ENCODE measurements at places on chromosomes 6 and 20.

DNA sequence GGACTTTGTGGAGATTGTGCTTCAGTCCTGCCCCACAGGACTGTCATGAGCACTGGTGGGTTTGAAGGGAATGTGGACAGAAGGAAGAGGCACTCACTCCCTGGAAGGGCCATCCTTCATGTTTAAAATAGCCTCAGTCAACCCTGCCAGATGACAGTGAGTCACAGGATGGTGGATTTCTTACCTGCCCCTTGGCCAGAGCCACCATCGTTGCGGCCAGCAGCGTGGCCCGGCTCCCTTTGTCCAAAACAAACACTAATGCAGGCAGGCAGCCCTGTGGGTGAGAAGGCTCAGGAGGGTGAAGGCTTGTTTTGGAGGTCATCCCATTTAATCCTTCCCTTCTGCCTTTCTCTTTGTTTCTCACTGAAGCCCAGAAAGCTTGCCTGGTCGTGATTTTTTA is 422.7 kb downstream of the CD83 start:
- DNase-seq: no peak

DNA sequence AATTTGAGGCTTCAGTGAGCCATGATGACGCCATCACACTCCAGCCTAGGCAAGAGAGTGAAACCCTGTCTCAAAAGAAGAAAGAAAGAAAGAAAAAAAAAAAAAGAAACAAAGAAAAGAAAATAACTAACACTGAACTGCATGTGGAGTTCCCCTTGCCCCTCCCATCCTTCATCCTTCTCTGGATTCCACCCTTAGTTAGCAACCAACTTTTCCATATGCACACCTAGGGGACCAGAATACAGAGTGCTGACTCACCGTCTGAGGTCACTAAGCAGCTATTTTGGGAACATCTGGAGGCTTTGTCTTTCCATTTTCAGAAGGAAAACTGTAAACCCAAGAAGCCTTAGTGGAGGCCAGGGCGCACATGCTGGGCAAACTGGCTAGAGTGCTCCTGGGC is 257.4 kb downstream of the MAFB start:
- DNase-seq: no peak

- no peak for DNase-seq
Measured at GRCh38 chr20:2713285-2713684, 20.7 kb downstream of the EBF4 start.

DNA sequence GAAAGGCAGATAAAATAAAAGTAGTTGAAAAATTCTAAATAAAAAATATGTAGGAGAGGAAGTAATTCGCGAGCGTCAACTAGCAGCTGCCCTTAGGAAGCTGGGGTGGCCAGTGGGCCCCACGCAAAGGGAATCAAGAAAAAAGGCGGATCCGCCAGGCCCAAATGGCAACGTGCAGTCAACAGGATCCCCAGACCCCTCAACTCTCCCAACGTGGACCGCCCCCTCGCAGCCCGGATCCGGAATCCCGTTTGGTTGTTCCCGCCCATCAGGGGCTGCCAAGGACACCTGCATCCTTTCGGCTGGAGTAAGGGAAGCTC is 296 bp downstream of the DZANK1 start:
- DNase-seq: no peak

DNA sequence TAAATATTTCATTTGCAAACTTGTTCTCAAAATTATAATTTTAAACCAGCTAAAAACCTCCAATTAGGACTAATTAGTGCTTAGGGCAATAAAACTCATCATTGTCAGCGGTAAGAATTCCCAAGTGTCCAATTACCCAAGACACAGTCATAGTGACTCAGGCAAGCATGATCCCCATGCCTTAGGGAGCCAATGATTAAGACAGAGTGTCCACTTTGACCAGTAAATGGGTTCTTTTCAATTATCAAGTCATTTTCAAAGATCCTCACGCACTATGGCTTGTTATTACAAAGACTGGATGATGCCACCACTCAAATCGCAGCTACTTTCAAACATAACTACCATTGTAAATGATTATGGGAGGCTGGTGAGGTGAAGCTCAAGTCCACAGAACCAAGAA is 114.0 kb downstream of the BFSP1 start:
- DNase-seq: no peak

GRCh38 chr6:89010825-89011224 is 47.4 kb upstream of the RNGTT start:
- no peak for DNase-seq

DNA sequence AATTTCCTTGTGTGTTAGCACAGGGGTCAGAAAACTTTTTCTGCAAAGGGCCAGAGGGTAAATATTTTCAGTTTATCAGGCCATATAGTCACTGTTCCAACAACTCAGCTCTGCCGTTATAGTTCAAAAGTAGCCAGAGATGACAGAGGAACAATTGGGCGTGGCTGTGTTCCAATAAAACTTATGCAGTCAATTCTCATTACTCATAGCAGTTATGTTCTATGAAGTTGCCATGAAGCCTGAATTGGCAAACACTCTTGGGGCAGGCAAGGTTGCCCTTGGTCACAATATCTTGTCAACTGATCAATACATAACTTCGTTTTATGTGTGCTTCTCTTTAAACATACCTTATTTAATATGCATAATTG is 304.2 kb downstream of the TFAP2C start:
- no peak for DNase-seq

Data from ELR (cell line).